Activated T-helper 17 cell treated with anti-CD3 and anti-CD28 coated beads, Interleukin-2, amount 50 U/mL, for 72 hours (primary cell): ENCODE measurements at places on chromosomes 12 and 14. TPM values are rescaled to one million over a fixed set of nuclear protein-coding genes. Genes with fewer than 3 reads are reported as not detected.

- no peak for ATAC-seq
Measured at GRCh38 chr12:48787791-48788523, 932 bp downstream of the ADCY6 start.

DNA sequence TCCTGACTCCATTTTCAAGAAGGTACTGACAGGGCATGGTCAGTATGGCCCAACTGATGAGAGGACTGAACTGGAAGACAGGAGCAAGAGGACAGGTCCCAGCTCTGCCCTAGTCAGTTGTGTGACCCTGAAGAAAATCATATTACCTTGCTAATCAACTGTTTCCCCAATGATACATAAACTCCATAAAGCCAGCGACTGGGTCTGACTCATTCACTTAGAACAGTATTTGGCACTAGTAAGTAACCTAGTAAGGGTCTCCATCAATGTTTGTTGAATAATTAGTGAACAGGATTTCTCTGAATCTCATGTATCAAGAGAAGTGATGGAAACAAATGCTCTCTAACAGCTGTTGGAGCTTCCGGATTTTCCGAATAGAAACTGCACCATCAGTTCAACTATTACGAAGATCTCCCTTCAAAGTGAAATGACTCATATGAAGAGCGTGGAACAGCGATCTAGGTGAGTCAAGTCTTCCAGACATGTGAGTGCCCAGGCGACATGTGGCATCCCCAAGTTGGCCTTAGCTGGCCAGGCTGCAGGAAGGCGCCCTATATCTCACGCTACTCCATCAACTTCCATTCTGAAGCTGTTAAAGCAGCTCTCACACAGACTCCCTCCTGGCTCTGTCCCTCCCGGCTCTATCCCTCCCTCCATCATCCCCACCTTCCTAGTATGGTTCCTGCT is 94.5 kb downstream of the TTC7B start:
- ATAC-seq, result peak; percentile 94

- ATAC-seq, result no peak
Measured at GRCh38 chr14:52678591-52678990, 16.8 kb downstream of the ERO1A start.

DNA sequence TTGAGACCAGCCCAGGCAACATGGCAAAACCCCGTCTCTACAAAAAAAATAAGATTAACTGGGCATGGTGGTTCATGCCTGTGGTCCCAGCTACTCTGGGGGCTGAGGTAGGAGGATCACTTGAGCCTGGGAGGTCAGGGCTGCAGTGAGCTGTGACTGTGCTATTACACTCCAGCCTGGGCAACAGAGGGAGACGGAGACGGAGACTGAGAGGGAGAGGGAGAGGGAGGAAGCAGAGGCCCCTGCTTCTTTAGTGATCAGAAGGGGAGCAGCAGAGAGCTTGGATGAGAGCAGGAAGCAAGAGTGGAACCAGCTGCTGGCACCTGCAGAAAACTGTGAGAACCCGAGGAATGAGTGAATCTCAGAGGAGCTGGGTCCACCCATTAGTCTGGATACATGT is 45.9 kb downstream of the ISCA2 start:
- ATAC-seq, result no peak

GRCh38 chr12:4121506-4122020 is 152.0 kb upstream of the CCND2 start:
- ATAC-seq, result no peak

DNA sequence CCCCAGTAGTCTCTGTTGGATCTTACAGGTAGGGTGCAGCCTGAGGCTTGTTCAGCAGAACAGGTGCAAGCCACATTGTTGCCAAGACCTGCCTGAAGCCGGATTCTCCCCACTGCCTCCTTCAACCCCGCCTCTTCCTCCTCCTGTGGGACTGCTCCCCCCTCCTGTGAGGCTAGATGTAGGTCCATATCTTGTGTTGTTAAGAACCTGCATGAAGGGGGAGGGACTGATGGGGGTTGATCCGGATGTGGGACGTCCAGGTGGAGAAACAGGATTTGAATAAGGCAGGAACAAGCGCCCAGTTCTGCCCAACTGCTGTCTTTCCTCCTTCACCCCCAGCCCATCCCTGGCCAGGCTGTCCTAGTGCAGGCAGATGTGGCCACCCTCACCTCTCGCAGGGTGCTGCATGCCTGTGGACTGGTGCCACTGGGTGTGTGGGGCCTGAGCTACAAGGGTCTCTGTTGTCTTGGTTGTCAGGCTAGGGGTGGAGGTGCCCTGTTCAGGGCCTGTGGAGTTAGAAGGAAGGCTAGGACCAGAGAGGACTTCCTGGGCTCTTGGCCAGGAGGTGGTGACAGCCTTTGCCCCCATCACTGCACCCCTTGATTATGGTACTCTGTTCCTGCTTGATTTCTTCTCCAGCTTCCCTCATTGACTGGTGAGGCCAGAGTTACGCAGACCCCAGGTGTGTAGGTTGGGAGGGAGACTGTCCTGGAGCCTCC is 1.4 kb downstream of the NR4A1 start:
- ATAC-seq, result no peak

GRCh38 chr14:96858643-96859042 is 61.5 kb downstream of the VRK1 start:
- no peak for ATAC-seq

DNA sequence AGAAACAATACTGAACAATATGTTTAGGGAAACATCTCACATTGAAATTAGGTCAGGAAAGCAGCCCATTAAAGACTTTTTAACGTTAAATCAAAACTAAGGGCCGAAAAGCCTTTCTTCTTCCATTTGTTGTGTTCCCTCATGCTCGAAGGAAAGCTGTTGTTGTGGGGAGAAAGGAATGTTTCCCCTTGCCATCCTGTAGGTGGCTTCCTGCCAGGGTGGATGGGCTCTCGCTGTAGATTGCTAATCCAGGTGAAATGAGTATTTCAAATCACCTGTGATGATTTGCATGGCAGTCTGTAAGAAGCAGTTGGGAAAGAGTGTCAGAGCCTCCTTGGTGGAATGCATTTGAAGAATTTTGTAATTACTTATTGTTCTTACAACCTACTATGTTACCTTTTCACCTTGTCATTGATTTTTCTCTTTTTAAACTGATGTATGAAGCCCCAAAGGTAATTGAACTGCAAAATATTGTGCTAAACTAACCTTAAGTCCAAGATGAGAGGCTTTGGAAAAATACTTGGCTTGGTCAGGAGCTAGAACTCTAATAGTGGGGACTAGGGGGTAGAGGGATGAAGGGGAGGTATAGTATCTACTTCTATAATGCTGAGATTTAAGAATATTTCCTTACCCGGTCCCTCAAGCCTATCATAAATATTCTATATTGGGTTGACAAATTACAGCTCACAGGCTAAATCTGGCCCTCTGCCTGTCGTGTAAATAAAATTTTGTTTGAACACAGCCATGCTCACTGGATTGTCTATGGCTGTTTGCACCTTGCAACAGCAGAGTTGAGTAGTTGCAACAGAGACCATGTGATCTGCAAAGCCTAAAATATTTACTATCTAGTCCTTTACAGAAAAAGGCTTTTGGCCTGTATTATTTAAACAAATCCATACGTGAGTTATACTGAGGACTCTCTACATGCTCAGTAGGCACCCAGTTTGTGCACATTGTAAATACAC is 7.7 kb upstream of the DCP1B start:
- no peak for ATAC-seq

Gene CPNE8
- total RNA-seq, result 5.4 TPM

DNA sequence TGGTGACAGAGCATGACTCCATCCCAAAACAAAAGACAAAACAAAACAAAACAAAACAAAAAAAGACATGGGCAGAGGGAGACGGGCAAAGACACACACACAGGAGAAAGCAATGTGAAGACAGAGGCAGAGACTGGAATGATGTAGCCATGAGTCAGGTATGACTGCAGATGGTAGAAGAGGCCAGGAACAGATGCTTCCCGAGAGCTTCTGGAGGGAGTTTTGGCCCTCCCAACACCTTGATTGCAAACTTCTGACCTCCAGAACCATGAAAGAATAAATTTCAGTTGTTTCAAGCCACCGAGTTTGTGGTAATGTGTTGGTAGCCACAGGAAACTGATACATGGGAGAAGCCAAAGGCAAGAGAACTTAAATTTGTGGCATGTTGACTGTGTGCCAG is 27.1 kb downstream of the VWF start:
- no peak for ATAC-seq

DNA sequence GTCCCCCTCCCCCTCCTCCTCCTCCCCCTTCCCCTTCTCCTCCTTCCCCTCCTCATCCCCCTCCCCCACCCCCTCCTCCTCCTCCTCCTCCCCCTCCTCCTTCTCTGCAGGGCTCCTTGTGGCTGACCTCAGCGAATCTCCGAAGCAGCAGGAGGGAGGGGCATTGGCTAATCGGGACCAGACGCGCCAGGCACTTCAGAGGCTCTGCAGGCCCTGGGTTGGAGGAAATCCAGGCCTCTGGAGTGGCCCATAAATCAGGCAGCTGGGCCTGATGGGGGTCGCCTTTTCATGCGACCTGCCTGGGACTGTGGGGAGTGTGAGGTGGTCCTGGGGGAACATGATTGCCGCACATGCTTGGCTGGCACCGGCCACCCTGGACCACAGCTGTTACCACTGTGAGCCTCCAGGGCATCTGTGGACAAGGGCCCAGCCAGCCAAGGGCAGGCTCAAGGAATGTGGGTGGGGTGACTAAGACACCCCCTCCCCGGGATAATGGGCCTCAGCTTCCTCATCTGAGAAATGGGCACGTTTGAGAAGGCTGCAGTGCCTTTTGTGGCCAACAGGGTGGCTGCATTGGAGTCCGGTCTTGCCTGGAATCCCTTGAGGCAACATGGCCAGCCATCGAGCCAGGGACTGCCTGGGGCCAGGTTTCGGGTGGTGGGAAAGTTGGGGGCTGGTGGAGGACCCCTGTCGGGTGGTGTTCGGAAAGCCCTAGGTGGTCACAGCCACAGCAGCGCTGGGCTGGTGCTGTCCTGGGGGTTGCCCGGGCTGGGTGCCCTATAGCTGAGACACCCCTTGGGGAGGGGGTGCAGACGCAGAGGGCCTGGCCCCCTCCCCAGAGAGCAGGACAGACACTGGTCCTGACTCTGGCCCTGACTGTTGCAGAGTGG is 12.0 kb downstream of the KIF26A start:
- no peak for ATAC-seq

DNA sequence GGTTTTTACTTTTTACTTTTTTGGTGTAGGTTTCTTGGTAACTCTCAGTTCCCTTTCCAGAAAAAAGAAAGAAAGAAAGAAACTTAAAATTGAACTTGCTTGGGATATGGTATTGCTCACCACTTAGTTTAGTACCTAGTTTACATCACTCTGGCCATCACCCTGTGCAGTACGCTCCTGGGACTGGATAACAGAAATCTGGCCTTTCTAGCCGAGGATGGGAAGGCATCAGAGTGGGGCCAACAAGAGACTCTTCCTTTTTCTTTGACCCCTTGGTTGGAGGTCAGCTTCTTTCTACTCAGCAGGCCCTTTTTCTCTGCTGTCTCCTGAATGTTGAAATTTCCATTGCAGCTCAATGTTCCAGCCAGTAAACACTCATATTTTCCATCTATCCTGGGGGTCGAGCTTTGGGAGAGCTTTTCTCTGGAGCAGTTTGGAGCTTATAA is 156.6 kb downstream of the TGFB3 start:
- ATAC-seq, result no peak

DNA sequence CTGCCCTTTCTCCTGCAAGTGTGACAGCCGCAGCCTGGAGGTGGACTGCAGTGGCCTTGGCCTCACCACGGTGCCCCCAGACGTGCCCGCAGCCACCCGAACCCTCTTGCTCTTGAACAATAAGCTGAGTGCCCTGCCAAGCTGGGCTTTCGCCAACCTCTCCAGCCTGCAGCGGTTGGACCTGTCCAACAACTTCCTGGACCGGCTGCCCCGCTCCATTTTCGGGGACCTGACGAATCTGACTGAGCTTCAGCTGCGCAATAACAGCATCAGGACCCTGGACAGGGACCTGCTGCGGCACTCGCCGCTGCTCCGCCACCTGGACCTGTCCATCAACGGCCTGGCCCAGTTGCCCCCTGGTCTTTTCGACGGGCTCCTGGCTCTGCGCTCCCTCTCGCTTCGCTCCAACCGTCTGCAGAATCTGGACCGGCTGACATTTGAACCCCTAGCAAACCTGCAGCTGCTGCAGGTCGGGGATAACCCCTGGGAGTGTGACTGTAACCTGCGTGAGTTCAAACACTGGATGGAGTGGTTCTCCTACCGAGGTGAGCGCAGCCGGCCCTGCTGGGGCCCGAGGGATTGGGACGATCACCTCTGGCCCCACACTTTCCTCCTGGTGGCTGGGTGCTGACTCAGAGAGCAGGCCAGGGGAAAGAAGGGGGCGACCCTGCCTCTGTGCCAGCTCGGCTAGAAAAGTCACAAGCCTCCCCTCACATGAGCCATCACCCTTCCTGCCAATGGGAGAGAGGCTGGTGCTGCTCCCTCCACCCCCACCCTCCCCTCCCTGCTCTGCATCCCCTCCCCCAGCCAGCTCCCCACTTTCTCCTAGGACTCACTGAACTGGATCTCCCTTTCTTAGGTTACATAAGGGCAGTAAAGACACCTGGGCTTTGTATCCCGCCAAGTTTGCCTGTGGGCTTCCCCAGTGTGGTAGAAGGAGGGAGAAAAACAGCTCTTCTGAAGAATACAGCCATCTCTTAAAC is 10.9 kb downstream of the LRTM2 start:
- ATAC-seq, result no peak

DNA sequence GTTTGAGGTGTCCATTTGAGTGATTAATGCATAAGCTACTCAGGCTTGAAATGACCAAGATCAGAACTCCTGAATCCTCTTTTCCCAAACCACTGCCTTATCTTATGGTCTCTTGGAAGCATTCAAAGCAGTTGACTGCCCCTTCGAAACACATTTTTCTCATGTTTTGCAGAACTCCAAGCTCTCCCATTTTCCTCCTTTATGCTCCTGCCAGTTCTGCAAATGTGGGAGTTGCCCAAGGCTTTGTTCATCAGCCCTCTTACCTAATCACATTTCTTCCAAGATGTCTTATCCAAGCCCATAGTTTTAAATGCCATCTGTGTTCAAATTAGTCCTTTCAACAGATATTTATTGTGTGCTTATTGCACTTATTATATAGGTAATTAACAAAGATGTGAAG is 1.8 kb upstream of the DNAAF2 start:
- no peak for ATAC-seq

Gene PARP11
- 17.4 TPM for total RNA-seq
